Heart right ventricle (tissue), 16 donors: ENCODE measurements at places on chromosomes 5 and 9. TPM values are rescaled to one million over a fixed set of nuclear protein-coding genes. Genes with fewer than 3 reads are reported as not detected.
A peak's percentile ranks its signal among the peaks of the same experiment; 100 is the strongest.

ATP10B gene
- total RNA-seq, result not detected

RUSC2 gene
- total RNA-seq, result 33.7 TPM

RORB gene
- 2.6 TPM for total RNA-seq

GDNF gene
- total RNA-seq, result 0.28 TPM

PARP8 gene
- total RNA-seq, result 8.5 TPM

PGM5 gene
- 240 TPM for total RNA-seq

PCDHGB4 gene
- 7.1 TPM for total RNA-seq

SCGB3A1 gene
- not detected for total RNA-seq

FOXD4L5 gene
- not detected for total RNA-seq

JAKMIP2 gene
- 0.13 TPM for total RNA-seq

SLC25A2 gene
- total RNA-seq, result not detected

OR1K1 gene
- not detected for total RNA-seq

DIPK1B gene
- 17.7 TPM for total RNA-seq

GFI1B gene
- 0.34 TPM for total RNA-seq

CCDC183 gene
- 1.1 TPM for total RNA-seq

ZNF608 gene
- total RNA-seq, result 16.0 TPM

DNA sequence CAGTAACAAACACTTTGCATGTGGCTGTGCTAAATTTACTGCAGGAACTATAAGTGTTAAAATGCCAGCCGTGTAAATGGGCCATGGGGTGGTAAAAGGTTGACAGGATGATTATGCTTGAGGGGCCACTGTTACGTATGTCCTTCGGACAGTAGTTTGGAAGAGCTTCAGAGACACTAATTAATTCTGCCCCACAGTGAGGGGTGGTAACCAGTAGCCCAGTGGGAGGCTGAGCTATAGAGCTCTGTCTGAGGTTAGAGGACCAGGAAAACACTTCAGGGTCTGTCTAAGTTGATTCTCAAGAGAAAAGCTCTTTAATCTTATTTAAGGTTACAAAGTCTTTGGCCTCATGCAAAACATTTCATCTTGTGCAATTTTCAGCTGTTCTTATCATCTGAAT, 176.6 kb downstream of the DMRTA1 start:
- H3K27me3 ChIP-seq, result no peaks in the 10 kb centered on the region
- H3K27ac ChIP-seq, result no peak overlapping the region
- no peak for DNase-seq
- H3K36me3 ChIP-seq, result no peaks in the 10 kb centered on the region

GRCh38 chr5:109805883-109806282, 116.2 kb downstream of the MAN2A1 start:
- H3K27me3 ChIP-seq, result no peaks in the 10 kb centered on the region
- no peak overlapping the region for H3K4me3 ChIP-seq
- H3K36me3 ChIP-seq, result peaks cover 15% of the 10 kb centered on the region
- DNase-seq, result no peak

- DNase-seq, result no peak
- no peaks in the 10 kb centered on the region for H3K4me1 ChIP-seq
- H3K27me3 ChIP-seq, result no peaks in the 10 kb centered on the region
- H3K4me3 ChIP-seq, result no peak overlapping the region
- no peak overlapping the region for H3K27ac ChIP-seq
- H3K36me3 ChIP-seq, result no peaks in the 10 kb centered on the region
Observed at GRCh38 chr5:167489202-167489601, 802.2 kb upstream of the WWC1 start.

DNA sequence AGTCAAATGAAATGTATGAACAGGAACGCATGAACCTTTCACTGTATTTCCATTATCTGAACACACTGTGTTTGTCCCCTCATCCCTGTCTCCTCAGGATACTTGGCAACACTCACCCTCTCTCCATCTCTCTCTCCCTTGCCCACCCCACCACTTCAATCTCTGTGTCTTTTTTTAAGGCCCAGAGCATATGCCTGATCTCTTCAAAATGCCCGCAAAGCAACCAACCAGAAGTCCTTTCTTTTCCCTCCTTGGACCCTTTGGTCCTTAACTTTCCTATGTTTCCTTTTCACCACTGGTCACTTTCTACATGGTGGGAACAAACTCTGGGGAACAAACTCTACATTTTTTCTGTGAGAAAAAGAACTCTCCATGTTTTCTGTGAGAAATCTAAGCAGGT, 3.2 kb upstream of the IRF1 start:
- peaks cover 52% of the 10 kb centered on the region for H3K4me1 ChIP-seq
- H3K27ac ChIP-seq, result no peak overlapping the region
- DNase-seq, result no peak
- no peak overlapping the region for H3K4me3 ChIP-seq
- no peaks in the 10 kb centered on the region for H3K27me3 ChIP-seq

DNA sequence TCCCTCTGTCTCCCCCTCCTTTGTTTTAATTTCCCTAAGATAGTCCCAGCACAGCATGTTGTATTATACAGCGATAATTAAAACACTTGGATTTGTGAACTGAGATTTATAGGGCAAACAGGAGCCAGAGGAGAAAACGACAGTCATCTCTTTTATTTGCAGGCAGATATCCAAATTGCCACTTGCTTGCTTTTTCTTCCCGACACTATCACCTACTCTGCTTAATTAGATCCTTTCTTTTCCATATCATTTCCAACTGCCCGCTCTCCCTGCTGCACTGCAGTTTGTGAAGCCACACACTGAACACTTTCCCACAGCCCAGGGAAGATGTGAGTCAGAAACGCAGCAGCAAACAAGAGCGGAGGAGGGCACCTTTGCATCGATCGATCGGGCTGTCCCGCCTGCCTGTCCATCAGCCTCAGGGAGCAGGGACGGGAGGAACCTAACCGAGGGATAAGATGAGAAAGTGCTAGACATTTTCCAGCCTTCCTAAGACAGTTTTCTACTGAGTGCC, 35.8 kb upstream of the SPRY4 start:
- H3K4me3 ChIP-seq, result no peak overlapping the region
- peaks cover 45% of the 10 kb centered on the region for H3K4me1 ChIP-seq
- no peaks in the 10 kb centered on the region for H3K27me3 ChIP-seq

GRCh38 chr9:87342743-87343142, 154.9 kb upstream of the DAPK1 start:
- H3K36me3 ChIP-seq, result no peaks in the 10 kb centered on the region
- DNase-seq, result peak; percentile 23
- no peak overlapping the region for H3K27ac ChIP-seq
- no peak overlapping the region for H3K4me3 ChIP-seq

DNA sequence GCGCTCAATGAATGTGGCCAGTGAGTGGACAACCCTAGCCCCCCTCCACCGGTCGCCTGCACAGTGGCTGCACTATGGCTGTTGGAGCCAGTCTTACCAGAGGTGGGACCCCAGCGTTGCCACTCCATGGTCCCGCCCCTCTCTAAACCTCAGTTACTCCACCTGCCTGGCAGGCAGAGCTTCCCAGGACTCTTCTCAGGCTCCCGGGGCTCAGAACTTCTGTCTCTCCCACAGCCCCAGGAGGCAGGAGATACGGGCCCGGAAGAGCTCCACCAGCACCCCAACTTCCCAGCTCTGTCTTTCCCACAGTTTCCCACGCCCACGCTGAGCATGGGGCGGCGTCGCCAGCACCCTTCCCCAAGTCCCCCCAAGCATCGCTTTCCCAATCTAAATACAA, 975 bp downstream of the RASGEF1C start:
- DNase-seq, result no peak
- H3K4me3 ChIP-seq, result no peak overlapping the region
- no peak overlapping the region for H3K27ac ChIP-seq
- peaks cover 7% of the 10 kb centered on the region for H3K4me1 ChIP-seq

DNA sequence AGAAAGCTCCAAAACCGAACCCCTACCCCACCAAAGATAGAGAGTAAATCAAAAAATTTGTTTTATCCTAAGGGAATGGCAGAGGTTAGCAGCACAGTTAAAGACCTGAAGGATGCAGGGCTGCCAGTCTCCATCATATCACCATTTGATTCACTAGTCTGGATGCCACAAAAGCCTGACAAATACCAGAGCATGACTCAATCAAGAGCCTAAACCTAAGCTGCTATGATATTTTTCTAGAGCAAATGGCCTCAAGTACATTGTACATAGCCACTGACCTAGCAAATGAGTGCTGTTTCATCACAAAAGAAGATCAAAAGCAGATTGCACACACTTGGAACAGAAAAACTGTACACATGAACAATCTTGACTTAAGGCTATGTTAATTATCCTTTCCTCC, 48.0 kb downstream of the DPYSL3 start:
- no peaks in the 10 kb centered on the region for H3K27me3 ChIP-seq
- H3K4me1 ChIP-seq, result peaks cover 14% of the 10 kb centered on the region
- no peak overlapping the region for H3K27ac ChIP-seq

GRCh38 chr5:76867827-76868693, 18.2 kb downstream of the S100Z start:
- peak overlapping the region; percentile 60 for H3K27ac ChIP-seq
- no peaks in the 10 kb centered on the region for H3K36me3 ChIP-seq
- DNase-seq, result peak; percentile 75
- no peaks in the 10 kb centered on the region for H3K27me3 ChIP-seq
- H3K4me1 ChIP-seq, result peaks cover 9% of the 10 kb centered on the region

- H3K4me1 ChIP-seq, result peaks cover 26% of the 10 kb centered on the region
- no peaks in the 10 kb centered on the region for H3K27me3 ChIP-seq
- H3K4me3 ChIP-seq, result no peak overlapping the region
- no peaks in the 10 kb centered on the region for H3K36me3 ChIP-seq
- no peak for DNase-seq
- H3K27ac ChIP-seq, result peak overlapping the region; percentile 62
Observed at GRCh38 chr9:91411096-91411771, 12.4 kb downstream of the NFIL3 start.

- H3K4me1 ChIP-seq, result no peaks in the 10 kb centered on the region
- H3K27ac ChIP-seq, result no peak overlapping the region
- H3K27me3 ChIP-seq, result no peaks in the 10 kb centered on the region
- no peaks in the 10 kb centered on the region for H3K36me3 ChIP-seq
- no peak overlapping the region for H3K4me3 ChIP-seq
Observed at GRCh38 chr5:147759441-147759840, 23.1 kb downstream of the JAKMIP2 start.

GRCh38 chr9:123331346-123332060, 24.5 kb upstream of the CRB2 start:
- no peaks in the 10 kb centered on the region for H3K27me3 ChIP-seq
- no peaks in the 10 kb centered on the region for H3K36me3 ChIP-seq
- H3K27ac ChIP-seq, result no peak overlapping the region
- H3K4me1 ChIP-seq, result peaks cover 8% of the 10 kb centered on the region
- no peak overlapping the region for H3K4me3 ChIP-seq
- DNase-seq, result no peak

- no peak overlapping the region for H3K27ac ChIP-seq
- DNase-seq, result no peak
- H3K4me3 ChIP-seq, result no peak overlapping the region
- no peaks in the 10 kb centered on the region for H3K4me1 ChIP-seq
- no peaks in the 10 kb centered on the region for H3K36me3 ChIP-seq
Observed at GRCh38 chr5:73328640-73329039, 119.9 kb downstream of the FOXD1 start.

GRCh38 chr5:149584121-149584520, 2.8 kb downstream of the ARHGEF37 start:
- no peak overlapping the region for H3K4me3 ChIP-seq
- no peaks in the 10 kb centered on the region for H3K36me3 ChIP-seq
- peaks cover 48% of the 10 kb centered on the region for H3K4me1 ChIP-seq
- H3K27ac ChIP-seq, result peak overlapping the region; percentile 94
- no peaks in the 10 kb centered on the region for H3K27me3 ChIP-seq

DNA sequence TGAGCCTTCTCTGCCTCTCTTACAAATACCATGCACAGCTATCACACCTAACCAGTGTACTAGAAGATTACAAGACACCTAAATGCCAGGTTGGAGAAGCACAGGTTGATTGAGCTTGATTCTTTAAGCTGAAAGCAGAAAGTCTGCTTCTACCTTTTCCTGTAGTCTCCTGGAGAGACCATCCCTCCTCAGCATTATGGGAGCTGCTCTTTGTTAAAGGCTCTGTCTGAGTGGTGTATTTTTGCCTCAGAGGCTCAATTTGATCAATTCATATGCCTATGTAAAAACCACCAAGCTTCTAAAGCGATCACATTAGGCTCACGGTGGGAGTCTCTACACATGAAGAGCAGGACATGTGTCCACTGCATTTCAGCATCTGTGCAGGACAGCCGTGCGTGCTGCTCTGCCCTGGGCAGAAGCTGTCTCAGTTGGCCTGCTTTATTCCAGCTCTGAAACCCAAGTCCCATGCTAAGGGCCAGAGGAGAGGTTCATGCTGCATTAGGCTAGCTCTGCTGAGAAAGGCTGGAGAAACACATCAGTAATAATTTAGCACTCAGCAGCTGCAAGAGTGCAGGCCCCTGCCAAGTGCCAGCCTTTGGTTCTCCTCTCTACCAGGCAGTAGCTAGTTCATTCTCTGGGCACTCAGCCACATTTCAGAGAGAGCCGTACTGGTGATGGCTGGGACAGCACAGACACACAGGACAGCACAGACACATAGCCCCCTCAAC, 41.7 kb downstream of the TMEM167A start:
- DNase-seq, result peak; percentile 49
- peaks cover 23% of the 10 kb centered on the region for H3K4me1 ChIP-seq
- H3K36me3 ChIP-seq, result no peaks in the 10 kb centered on the region
- no peak overlapping the region for H3K27ac ChIP-seq
- H3K27me3 ChIP-seq, result no peaks in the 10 kb centered on the region
- H3K4me3 ChIP-seq, result no peak overlapping the region

- peak overlapping the region; percentile 67 for H3K4me3 ChIP-seq
- no peaks in the 10 kb centered on the region for H3K27me3 ChIP-seq
- DNase-seq, result peak; percentile 39
- H3K4me1 ChIP-seq, result no peaks in the 10 kb centered on the region
- no peaks in the 10 kb centered on the region for H3K36me3 ChIP-seq
- H3K27ac ChIP-seq, result peak overlapping the region; percentile 96
Observed at GRCh38 chr5:10761933-10762775, 1.1 kb upstream of the DAP start.

DNA sequence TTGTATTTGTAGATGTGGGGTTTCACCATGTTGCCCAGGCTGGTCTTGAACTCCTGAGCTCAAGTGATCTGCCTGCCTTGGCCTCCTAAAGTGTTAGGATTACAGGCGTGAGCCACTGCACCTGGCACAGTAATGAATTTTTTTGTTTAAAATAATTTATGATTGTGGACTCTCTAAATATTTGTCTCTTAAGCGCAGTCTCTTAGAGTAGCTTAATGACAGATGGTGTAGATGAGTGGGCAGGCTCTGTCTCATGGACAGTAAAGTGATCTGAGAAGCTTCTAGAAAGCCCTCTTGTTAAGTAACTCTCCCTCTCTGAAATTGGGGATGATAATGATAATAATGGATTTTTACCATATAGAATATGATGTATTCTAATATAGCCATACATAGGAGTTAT, 47.5 kb upstream of the KIAA1958 start:
- no peak overlapping the region for H3K27ac ChIP-seq
- H3K4me3 ChIP-seq, result no peak overlapping the region
- H3K27me3 ChIP-seq, result no peaks in the 10 kb centered on the region
- DNase-seq, result no peak

GRCh38 chr9:70113403-70114022, 69.9 kb downstream of the MAMDC2 start:
- peaks cover 19% of the 10 kb centered on the region for H3K4me1 ChIP-seq
- peak; percentile 43 for DNase-seq
- no peaks in the 10 kb centered on the region for H3K36me3 ChIP-seq
- no peaks in the 10 kb centered on the region for H3K27me3 ChIP-seq
- no peak overlapping the region for H3K4me3 ChIP-seq
- H3K27ac ChIP-seq, result no peak overlapping the region

GRCh38 chr5:83441747-83442146, 29.8 kb upstream of the VCAN start:
- DNase-seq, result no peak
- H3K27me3 ChIP-seq, result no peaks in the 10 kb centered on the region
- no peaks in the 10 kb centered on the region for H3K4me1 ChIP-seq
- no peak overlapping the region for H3K27ac ChIP-seq
